ENCODE measurements at places on chromosomes 16 and 17.

GRCh38 chr16:4351880-4352279 is 759 bp upstream of the PAM16 start:
- H3K36me3 ChIP-seq = peaks cover 15% of the 10 kb centered on the region
- no peak for DNase-seq
- H3K4me3 ChIP-seq = no peak overlapping the region
- peaks cover 24% of the 10 kb centered on the region for H3K4me1 ChIP-seq

DNA sequence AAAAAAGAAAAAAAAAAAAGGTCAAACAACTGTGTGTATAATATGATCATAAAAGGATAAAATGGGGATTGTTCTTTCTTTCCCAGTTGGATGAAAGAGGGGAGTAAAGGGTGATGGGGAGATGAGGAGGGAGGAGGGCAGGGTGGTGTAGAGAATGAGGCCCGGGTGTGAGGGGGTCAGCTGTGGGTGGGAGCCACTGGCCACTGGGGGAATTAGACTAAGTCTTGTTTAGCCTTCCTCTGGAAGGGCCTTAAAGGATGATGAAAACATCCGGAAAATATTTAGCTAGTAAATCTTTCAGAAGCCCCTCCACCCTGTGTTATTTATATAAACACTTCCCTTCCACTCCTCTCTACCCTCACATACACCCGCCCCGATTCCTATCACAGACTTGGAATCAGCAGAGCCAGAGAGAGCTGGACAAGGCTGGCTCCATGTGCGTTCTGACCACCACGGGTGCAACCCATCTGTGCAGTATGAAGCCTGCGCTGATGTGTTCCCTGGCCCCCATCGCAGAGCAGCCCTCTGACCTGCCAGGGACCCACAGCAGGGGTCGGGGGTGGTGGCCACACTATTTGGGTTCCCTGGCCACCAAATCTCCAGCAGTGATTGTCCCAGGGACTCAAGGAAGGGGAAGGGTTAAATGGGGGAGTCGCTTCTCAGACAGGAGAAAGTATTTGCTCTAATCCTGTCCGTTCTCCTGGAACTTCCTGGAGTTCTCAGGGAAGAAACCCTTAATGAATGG is 72.7 kb downstream of the GAS7 start:
- peaks cover 30% of the 10 kb centered on the region for H3K4me1 ChIP-seq
- DNase-seq = no peak
- H3K27me3 ChIP-seq = no peaks in the 10 kb centered on the region
- no peaks in the 10 kb centered on the region for H3K36me3 ChIP-seq
- H3K4me3 ChIP-seq = no peak overlapping the region

GRCh38 chr16:30503403-30504296 is 22.7 kb downstream of the ZNF768 start:
- no peak overlapping the region for H3K4me3 ChIP-seq
- DNase-seq = no peak
- H3K4me1 ChIP-seq = no peaks in the 10 kb centered on the region

- H3K27ac ChIP-seq = no peak overlapping the region
- H3K36me3 ChIP-seq = no peaks in the 10 kb centered on the region
- H3K27me3 ChIP-seq = no peaks in the 10 kb centered on the region
- H3K4me3 ChIP-seq = no peak overlapping the region
These were observed 60.0 kb upstream of the MPHOSPH6 start for GRCh38 chr16:82229800-82230619.

DNA sequence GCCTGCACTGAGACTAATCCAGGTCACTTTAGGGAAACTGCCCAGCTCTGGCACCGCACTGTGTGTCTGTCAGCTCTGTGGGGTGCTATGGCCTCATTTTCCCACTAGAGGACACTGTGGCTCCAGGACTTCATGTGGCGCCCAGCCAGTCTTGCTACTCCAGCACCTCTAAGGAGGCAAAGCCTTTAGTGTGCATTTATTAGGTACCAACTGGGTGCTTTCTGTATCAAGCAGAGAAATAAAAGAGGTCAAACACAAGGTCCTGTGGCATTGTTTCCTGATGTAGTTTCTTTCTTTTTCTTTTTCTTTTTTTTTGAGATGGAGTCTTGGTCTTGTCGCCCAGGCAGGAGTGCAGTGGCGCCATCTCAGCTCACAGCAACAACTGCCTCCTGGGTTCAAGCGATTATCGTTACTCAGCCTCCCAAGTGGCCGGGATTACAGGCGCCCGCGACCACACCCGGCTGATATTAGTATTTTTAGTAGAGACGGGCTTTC is 12.5 kb upstream of the RHBDL3 start:
- no peak overlapping the region for H3K4me3 ChIP-seq
- peaks cover 5% of the 10 kb centered on the region for H3K4me1 ChIP-seq
- H3K27me3 ChIP-seq = no peaks in the 10 kb centered on the region
- no peak overlapping the region for H3K27ac ChIP-seq

DNA sequence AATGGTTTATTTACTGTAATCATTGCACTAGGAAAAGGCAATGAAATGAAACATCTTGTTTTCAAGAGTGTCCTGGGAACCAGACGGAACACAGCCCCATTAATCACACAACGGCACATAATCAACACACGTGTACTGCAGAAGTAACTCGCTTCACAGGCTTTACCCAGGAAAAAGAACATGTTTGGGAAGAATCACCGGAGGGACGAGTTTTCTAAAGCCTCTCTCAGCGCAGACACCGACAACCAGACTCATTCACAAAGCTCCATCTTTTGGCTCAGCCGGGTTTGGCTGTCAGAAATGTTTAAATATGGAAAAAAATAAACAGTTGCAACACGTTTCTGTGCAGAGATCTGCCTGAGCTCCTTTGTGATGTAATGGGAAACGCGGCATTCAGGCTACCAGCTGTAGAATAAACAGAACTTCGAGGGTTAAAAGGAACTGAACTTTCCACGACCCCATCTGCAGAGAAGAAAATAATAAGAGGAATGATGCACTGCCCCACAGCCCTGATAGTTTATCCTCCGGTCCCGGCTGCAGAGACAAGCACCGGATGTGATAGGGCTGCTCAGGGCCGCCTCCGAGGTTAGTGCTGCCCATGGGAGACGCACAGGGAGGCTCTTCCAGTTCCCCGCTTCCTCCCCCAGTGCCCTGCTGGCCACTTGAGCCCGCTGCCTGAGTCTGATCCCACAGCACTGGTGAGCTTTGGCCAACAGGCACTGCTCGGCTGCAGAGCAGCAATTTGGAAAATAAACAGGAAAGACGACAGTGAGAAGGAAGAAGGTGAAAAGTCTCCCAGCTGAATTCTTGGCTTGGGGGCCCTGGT is 119.8 kb downstream of the HIC1 start:
- peaks cover 6% of the 10 kb centered on the region for H3K36me3 ChIP-seq
- no peak overlapping the region for H3K4me3 ChIP-seq
- H3K27ac ChIP-seq = peak overlapping the region; percentile 71
- DNase-seq = peak; percentile 84
- peaks cover 82% of the 10 kb centered on the region for H3K4me1 ChIP-seq

DNA sequence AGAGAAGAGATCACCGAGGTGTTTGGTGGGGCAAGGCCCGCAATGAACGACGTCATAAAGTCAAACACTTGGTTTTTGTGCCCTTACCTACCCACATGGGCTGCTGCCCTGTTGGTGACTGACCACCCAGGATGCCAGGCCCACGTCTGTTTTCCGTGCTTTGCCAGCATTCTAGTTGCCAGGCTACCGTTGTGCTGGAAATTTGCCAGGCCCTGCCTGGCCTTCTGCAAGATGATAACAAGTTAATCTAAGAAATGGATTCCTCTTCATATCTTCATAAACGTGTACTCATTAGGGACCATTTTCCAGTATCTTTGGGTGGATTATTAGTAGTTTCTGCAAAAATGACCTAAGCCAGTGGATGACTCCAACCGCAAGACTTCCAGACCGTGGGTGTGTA is 35.4 kb downstream of the SLC6A4 start:
- peak; percentile 41 for DNase-seq
- no peaks in the 10 kb centered on the region for H3K27me3 ChIP-seq
- H3K36me3 ChIP-seq = no peaks in the 10 kb centered on the region
- no peak overlapping the region for H3K27ac ChIP-seq

- no peaks in the 10 kb centered on the region for H3K36me3 ChIP-seq
- no peak overlapping the region for H3K27ac ChIP-seq
- DNase-seq = no peak
These were observed 39.8 kb downstream of the ARL4D start for GRCh38 chr17:43438626-43439025.

DNA sequence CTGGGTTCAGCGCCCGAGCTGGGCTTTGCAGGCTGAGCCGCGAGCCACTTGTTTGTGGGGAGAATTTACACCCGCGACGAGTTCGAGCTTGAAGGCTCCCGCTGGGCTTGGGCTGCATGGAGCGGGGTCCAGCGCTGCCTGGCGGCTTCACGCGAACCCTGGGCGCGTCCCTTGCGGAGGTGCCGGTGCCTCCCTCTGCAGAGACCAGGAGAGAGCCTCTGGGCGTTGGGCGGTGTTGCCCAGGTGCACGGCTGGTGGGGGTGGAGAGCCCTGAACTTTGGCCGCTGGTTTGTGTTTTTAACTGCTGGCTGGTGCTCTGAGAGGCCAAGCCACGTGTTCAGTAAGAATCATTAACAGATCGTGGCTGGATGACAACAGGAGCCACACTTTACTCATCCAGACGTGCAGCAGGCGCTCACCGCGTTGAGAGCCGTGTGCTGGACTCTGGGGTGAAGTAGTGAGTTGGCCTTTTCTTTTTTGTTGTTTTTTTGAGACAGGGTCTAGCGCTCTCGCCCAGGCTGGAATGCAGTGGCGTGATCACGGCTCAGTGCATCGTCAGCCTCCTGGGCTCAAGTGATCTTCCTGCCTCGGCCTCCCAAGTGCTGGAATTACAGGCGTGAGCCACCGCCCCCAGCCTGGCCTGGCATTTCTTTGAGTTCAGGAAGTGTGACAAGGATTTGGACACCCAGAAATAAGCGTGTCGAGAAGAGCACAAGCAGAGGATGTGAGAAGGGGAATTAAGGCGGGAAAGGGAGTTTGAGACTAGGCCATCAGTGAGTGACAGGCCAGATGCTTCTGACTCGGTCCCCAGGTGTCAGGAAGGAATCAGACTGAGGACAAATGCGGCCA is 827 bp downstream of the CDK10 start:
- peak overlapping the region; percentile 81 for H3K4me3 ChIP-seq
- peaks cover 7% of the 10 kb centered on the region for H3K4me1 ChIP-seq
- H3K27ac ChIP-seq = peak overlapping the region; percentile 96
- H3K36me3 ChIP-seq = peaks cover 12% of the 10 kb centered on the region
- H3K27me3 ChIP-seq = no peaks in the 10 kb centered on the region

DNA sequence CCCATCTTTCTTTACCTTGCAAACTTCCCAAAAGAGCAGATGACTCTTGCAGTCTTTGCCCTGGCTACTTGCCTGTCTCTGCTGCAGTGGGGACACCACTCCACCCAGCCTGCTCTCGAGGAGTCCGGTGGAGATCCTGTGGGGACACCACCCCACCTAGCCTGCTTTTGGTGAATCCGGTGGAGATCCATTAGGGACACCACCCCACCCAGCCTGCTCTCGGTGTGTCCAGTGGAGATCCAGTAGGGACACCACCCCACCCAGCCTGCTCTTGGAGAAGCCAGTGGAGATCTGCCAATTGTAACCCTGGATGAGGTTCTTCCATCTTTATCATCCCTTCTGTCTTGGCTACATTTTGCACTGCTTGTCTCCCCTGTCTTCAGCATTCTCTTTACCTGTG is 54.2 kb downstream of the C16orf78 start:
- DNase-seq = no peak
- H3K4me3 ChIP-seq = no peak overlapping the region
- H3K27me3 ChIP-seq = no peaks in the 10 kb centered on the region
- H3K27ac ChIP-seq = no peak overlapping the region
- H3K4me1 ChIP-seq = no peaks in the 10 kb centered on the region

DNA sequence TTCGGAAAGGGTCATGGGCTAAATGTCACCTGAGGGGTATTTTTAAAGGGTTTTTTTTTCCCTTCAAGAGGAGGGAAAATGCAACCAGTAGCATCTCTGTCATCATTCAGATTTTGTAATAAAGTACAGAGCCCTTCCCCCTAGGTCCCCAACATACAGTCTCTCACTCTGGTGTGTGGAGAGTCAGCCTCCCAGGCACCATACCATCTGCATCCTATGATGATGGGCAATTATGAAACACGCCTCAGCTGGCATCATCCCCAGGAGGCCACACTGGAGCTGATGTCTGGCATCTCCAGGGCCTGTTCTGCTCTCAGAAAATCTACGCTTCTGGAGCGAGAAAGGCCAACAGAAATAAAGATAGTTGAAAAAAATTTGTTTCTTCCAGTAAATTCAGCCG is 32.0 kb downstream of the TBX4 start:
- H3K36me3 ChIP-seq = no peaks in the 10 kb centered on the region
- H3K27me3 ChIP-seq = no peaks in the 10 kb centered on the region
- no peak for DNase-seq
- H3K4me3 ChIP-seq = no peak overlapping the region

- H3K4me3 ChIP-seq = no peak overlapping the region
- DNase-seq = no peak
- peaks cover 13% of the 10 kb centered on the region for H3K27me3 ChIP-seq
- H3K27ac ChIP-seq = no peak overlapping the region
These were observed 21.6 kb downstream of the GAA start for GRCh38 chr17:80122926-80123505.

GRCh38 chr16:23855010-23855409 is 19.2 kb downstream of the PRKCB start:
- no peak overlapping the region for H3K4me3 ChIP-seq
- DNase-seq = peak; percentile 78
- H3K27me3 ChIP-seq = no peaks in the 10 kb centered on the region
- H3K4me1 ChIP-seq = peaks cover 45% of the 10 kb centered on the region
- H3K27ac ChIP-seq = peak overlapping the region; percentile 88
- no peaks in the 10 kb centered on the region for H3K36me3 ChIP-seq

- no peaks in the 10 kb centered on the region for H3K27me3 ChIP-seq
- no peaks in the 10 kb centered on the region for H3K4me1 ChIP-seq
- no peak for DNase-seq
- H3K27ac ChIP-seq = no peak overlapping the region
These were observed 108.2 kb downstream of the CPPED1 start for GRCh38 chr16:12695454-12695853.

DNA sequence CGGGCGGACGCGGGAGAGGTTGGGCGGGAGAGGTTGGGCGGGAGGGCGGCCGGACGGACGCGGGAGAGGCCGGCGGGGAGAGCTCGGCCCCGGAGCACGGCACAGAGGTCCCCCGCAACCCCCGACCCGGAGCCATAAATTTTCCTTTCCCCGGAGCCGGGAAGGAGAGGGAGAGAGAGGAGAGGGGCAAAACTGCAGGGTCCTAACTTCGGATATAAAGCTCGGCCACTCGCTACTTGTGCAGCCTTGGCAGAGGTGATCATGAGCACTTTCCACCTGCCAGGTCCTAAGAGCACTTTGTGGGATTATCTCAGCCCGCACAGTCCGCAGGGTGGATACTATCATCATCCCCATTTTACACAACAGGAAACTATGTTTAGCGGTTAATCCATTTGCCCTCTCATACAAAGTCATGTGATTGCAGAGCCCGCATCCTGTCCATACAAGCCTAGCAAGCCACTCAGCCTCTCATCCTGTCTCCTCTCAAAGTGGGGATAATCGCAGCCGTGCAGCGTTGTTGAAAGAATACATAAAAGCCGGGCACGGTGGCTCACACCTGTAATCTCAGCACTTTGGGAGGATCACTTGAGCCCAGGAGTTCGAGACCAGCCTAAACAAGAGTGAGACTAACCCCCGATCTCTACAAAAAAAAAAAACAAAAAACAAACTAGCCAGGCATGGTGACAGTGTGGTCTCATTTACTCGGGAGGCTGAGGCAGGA is 780 bp upstream of the DCAKD start:
- peak; percentile 85 for DNase-seq
- no peaks in the 10 kb centered on the region for H3K36me3 ChIP-seq
- H3K4me1 ChIP-seq = peaks cover 37% of the 10 kb centered on the region
- peak overlapping the region; percentile 47 for H3K4me3 ChIP-seq

- H3K27me3 ChIP-seq = no peaks in the 10 kb centered on the region
- H3K36me3 ChIP-seq = no peaks in the 10 kb centered on the region
- H3K4me1 ChIP-seq = peaks cover 33% of the 10 kb centered on the region
- no peak overlapping the region for H3K27ac ChIP-seq
- DNase-seq = no peak
These were observed 75.0 kb upstream of the WSB1 start for GRCh38 chr17:27218719-27219488.

Measured in spleen (tissue), 13 donors.